ENCODE measurements at places on chromosomes 1 and 21.

DNA sequence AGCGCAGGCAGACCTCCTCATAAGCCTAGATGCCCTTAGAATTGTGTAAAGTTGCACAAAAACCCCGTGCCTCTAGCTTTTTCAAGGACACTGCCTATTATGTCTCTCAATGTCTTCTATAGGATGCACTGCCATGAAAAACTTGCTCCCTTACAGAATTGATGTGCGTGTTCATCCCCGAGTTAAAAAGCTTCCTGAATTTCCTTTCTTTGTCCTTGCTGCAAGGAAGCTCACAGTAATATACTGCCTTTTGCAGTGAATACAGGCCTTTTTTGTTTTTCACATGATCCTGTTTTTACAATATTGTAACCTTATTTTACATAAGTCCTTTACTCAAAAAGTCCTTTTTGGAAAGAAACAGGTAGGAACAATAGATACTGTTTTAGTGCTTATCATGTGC, 193.0 kb downstream of the TTLL7 start:
- DNase-seq: no peak

DNA sequence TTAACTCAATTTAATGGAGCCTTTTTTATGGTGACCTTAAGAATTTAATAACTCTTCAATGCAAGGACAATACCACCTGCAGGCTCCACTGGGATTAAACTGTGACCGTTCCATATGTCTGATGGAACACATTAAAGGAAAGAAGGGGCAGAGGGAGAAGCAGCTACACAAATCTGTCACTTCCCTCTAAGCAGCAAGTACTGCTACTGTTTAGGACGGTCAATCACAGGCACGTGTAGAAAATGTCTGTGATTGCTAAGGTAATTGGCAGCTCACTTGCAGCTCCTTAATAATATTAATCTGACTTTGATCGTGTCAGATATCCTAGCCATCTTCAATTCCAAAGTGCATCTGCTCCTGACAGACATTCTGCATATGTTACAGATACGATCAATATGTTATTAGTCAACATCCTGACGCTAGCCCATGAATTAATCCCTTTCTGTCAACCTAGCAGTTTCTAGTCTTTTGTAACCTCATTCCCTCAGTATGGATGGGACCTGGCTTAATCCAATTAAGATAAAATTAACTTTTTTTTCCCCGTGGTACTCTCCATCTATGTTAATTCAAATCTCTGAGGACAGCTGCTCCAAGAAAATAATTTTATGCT, 1012.4 kb downstream of the AMY1C start:
- DNase-seq: no peak

DNA sequence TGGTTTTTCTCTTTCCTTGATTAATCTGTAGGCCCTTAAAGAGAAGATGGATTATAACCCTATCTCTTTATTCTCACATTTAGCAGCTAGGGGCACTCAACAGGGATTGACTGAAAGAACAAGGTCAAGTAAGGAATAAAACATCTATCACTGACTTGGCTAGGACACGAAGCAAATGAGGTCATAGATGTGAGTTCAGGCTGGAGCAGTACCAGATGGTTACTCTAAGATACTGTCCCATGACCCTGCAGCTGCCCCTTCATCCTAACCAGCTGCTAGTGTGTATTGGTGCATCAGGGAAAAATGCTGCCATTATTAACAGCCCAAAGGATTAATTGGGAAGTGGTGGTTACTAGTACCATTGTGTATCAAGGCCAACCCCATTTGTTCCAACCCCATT, 221.9 kb downstream of the CTH start:
- DNase-seq: no peak

GRCh38 chr1:204203206-204203767, 7.0 kb upstream of the KISS1 start:
- no peak for DNase-seq

DNA sequence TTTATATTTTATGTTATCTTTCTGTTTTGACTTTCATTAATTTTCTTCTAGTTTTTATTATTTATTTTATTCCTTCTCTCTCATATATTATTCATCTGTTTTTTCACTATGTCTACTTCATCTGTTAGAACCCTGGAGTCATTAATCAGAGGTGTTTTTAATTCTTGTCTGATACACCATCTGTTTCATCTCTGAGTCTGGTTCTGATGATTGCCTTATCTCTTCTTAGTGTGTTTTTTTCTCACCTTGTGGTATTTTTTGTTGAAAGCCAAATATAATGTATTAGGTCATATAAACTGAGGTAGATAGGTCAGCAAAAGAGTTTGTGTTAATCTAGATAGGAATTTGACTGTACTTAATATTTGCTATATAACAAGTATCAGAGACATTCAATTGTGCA, 1005.7 kb upstream of the NCAM2 start:
- DNase-seq: no peak

DNA sequence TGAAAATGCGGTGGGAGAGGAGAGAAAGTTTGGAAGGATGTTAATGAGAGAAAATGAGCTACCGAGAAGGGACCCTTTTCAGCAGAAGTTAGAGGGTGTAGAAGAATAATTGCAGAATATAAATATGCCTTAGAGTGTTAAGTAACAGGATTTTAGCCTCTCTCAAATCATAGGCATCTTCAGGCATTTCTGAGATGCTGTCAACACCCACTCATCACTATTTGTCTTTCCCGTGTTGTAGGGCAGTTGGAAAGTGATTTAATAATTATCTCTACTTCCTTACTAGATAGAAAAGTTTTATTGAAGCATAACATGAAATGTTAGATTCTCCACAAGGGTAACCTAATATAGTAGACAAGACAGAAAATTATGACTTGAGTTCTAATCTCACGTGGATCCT, 96.4 kb upstream of the RGS4 start:
- no peak for DNase-seq

DNA sequence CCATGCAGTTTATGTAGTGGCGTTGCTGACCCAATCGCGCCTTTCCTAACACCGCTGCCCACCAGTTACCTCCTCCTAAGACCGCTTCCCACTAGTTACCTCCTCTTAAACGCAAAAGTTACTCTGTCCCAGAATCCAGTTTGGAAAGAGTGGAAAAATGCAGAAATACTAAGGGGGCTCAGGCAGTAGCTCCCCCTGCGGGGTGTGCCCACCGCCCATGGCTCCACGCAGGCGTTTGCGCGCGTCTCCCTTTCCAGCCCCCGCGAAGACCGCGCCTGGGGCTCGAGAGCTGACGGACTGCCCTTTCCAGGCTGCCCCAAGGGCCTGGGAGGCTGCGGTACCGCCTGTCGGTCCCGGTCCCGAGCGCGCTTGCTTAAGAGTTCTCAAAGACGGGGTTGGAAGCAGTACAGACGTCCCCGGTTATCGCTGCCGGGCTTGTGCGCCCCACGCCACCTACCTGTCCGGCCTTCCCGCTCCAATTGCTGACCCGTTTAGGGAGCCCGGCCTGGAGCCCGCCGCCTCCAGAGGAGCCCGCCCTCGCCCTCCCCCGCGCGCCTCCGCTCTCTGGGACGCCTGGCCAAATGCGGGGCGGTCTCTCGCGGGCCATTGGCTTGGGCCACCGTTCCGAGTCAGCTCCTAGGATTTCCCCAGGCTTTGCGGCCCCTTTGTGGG, 414.1 kb upstream of the ESRRG start:
- no peak for DNase-seq

- no peak for DNase-seq
These were observed 108.7 kb downstream of the RGL1 start for GRCh38 chr1:183913567-183913993.

DNA sequence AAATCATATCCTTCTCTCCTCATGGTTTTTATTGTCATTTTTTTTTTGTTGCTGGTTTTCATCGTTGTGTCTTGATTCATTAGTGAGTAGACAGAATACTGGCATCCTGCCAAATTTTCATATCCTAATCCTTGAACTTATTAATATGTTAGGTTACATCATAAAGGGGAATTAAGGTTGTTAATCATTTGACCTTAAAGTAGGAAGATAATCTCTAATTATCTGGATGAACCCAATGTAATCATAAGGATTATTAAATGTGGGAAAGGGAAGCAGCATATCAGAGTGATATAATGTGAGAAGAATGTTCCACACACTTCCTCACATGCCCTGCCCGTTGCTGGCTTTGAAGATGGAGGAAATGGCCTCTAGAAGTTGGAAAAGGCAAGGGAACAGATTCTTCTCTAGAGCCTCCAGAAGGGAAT, 299.7 kb downstream of the HMCN1 start:
- no peak for DNase-seq

GRCh38 chr1:71717186-71717585, 565.2 kb downstream of the NEGR1 start:
- DNase-seq: no peak

DNA sequence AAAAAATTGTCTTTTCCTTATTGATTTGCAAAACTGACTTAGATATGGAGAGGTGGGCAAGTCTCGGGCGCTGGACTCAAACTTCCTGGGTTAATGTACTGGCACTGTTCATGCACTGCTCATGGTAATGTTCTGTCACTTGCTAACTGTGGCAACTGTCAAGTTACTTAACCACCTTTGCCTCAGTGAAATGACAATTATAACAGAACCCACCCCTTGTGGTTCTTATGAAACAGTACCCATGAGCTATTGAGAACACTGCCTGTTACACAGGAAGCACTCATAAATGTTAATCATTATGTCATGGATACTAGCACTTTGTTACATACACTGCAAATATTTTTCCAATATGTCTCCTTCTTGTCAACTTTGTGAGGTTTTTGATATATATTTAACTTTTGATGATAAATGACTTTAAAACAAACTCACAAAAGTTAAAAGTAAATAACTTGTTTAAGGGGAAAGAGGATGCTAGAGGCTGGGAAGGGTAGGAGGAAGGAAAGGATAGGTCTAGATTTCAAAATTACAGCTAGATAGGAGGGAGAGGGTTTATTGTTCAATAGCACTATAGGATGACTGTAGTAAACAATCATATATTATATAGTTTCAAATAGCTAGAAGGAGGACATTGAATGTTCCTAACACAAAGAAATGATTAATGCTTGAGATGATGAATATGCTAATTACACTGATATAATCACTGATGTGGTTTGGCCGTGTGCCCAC, 342.5 kb downstream of the ADGRL2 start:
- no peak for DNase-seq

DNA sequence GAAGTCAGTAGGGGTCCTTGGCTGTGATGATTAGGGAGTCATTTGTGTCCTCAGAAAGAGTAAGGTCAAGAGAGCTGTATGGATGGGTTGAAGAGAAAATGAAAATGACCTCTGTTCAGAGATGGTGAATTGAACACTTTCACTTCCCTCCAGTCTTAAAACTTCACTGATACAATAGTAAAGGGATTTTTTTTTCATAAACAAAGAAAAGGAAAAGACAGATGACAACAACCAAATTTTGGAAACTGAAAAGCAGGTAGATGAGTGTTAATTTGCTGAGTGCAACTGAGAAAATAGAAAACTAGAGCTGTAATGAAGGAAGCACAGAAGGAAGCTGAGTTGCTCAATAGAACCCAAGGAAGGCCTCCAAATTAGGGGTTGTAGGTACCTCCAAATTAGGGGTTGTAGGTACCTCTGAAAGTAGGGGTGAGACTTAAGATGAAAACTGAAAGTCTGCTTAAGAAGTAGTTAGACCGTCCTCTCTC, 14.8 kb upstream of the S1PR1 start:
- DNase-seq: no peak

GRCh38 chr1:194194724-194195123, 1008.3 kb upstream of the B3GALT2 start:
- no peak for DNase-seq

DNA sequence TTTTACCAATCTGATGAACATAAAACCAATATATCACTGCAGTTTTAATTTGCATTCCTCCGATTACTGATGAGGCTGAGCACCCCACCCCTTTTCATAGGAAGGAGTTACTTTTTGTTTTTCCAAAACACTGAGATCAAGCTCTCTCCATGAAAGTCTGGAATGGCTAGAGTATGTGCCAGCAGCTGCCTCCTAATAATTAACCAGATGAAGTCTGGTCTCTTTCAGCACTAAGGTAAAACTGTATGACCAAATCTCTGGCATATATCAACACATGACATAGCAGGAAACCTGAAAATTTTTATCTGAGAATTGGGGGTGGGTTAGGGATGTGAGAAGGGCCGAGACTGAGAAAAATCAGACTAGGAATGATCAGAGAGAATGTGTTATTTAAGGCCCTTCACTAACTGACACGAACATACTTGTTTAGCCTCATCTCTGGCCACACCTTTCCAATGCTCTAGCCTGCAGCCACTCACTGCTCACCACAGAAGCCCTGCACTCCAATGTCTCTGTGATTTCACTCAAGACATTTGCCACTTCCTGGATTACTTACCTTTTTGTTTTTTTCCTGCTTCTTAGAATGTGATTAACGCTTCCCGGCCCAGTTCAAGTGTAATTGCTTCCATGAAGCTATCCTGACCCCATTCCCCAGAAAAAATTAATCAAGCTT, 34.7 kb downstream of the WASF2 start:
- no peak for DNase-seq

- DNase-seq: no peak
These were observed 2.5 kb upstream of the MOV10 start for GRCh38 chr1:112672009-112672408.

DNA sequence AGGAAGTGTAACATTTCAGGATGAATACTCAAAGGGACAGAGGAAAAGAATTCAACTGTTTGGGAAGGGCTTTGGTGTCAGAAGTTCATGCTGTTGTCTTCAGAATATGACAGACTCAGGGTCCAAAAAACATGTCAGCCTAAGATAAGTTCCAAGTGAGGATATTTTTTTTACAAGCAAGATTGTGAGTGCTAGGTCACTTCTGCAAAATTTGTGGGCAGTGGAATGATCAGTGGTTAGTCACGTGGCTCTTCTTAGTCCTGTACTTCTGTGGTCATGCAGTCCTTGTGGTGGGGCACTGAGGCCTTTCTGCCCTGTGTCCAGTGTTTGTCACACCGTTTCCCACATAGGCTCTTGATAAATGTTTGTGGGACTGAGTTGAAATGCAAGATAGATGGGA, 5.2 kb downstream of the RGL1 start:
- DNase-seq: no peak

- no peak for DNase-seq
These were observed 69.6 kb downstream of the DHRS3 start for GRCh38 chr1:12548279-12548972.

DNA sequence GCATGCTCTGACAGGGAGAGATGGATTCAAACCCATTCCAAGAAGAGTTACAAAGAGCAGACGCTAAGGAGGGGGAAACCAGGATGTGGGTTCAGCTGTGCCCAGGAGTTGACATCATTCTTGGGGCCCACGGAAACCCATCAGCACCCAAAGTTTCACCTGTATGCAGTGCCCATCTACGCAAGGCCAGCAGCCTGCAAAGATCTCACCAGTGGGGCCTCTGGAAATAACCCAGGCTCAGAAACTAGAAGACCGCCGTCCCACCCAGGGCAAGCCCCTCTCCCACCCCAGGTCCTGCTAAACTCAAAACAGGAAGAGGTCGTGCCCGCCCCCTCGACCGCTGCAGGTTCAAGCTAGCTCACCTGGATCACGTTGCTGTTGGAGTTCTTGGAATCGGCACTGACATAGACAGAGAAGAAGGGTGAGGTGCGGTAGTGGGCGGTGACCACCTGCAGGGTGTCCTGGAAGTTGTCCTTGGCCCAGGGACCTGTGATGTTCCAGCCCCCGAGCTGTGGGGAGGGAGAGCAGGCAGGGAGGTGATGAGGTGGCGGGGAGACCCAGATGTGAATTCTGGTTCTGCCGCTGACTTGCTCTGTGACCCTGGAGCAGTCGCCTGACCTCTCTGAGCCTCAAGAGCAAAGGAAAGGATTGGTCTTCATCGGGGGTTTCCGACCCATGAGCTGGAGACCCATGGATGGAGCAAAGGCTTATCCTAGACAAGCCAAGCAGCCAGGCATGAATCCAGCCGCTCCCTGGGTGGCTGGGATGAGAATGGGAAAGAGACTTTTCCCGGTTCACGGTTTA, 31.7 kb downstream of the ECE1 start:
- no peak for DNase-seq

GRCh38 chr1:2001773-2002411, 1.7 kb downstream of the CFAP74 start:
- DNase-seq: no peak

Data from amygdala (tissue), 56 donors.